ENCODE measurements at places on chromosomes 5 and 9. TPM values are rescaled to one million over a fixed set of nuclear protein-coding genes. Genes with fewer than 3 reads are reported as not detected.

The TRIP13 gene
- 1.0 TPM for total RNA-seq

The SOX30 gene
- not detected for total RNA-seq

The ZBED3 gene
- 32.1 TPM for total RNA-seq

The SVEP1 gene
- total RNA-seq: 28.4 TPM

The SLC1A1 gene
- 58.0 TPM for total RNA-seq

The PCDHA5 gene
- 0.34 TPM for total RNA-seq

The WWC1 gene
- 96.2 TPM for total RNA-seq

The IL5 gene
- total RNA-seq: not detected

The FOXD4L4 gene
- 0.31 TPM for total RNA-seq

The NR5A1 gene
- 0.30 TPM for total RNA-seq

The PNPLA7 gene
- 104 TPM for total RNA-seq

The C5orf52 gene
- total RNA-seq: not detected

The AP3B1 gene
- 31.1 TPM for total RNA-seq

The PALM2AKAP2 gene
- 9.9 TPM for total RNA-seq

The PLPP7 gene
- 1.2 TPM for total RNA-seq

The PCDHA9 gene
- total RNA-seq: 1.2 TPM

The SLC45A2 gene
- total RNA-seq: 0.76 TPM

The KLHL3 gene
- total RNA-seq: 2.7 TPM

The PWWP2A gene
- total RNA-seq: 19.6 TPM

The NPR2 gene
- 10.6 TPM for total RNA-seq

The PFN3 gene
- not detected for total RNA-seq

The HOMER1 gene
- total RNA-seq: 22.0 TPM
